ENCODE measurements at places on chromosomes 12 and 14.

DNA sequence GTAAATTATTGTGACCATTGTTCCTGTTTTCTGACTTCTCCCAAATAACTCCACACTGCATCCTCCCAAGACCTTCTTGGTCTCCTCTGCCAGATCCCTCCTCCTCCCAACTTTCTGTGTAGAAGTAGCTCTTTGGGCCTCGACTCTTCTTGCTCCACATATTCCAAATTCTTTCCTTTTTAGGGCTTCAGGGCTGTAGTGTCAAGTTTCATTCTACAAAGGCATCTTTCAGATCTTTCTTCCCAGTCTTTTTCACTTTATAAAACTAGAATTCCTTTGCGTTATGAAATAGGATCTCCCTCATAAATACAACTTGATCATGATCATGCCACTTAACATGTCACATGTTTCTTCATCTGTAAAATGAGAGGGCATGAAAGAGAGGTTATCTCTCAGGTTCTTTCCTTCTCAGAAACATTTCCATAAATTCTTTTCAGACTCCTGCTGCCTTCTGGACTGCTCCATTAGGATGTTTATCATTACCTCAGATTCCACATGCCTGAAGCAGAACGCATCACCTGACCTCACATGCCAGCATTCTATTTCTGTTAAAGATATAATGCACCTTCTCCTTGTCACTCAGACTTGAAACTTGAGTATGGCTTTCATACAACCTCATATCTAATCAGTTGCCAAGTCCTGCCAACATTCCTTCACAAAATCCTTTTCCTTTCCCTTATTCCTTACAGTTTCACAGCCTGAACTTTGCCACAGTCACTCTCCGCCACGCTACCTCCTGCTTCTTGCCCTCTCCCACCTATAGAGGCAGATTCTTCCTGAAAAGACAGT lies 8.5 kb downstream of the SLC38A1 start:
- peaks cover 24% of the 10 kb centered on the region for H3K4me1 ChIP-seq
- H3K27me3 ChIP-seq, result no peaks in the 10 kb centered on the region
- peaks cover 40% of the 10 kb centered on the region for H3K36me3 ChIP-seq
- H3K4me3 ChIP-seq, result no peak overlapping the region
- H3K27ac ChIP-seq, result no peak overlapping the region
- no peak for DNase-seq

DNA sequence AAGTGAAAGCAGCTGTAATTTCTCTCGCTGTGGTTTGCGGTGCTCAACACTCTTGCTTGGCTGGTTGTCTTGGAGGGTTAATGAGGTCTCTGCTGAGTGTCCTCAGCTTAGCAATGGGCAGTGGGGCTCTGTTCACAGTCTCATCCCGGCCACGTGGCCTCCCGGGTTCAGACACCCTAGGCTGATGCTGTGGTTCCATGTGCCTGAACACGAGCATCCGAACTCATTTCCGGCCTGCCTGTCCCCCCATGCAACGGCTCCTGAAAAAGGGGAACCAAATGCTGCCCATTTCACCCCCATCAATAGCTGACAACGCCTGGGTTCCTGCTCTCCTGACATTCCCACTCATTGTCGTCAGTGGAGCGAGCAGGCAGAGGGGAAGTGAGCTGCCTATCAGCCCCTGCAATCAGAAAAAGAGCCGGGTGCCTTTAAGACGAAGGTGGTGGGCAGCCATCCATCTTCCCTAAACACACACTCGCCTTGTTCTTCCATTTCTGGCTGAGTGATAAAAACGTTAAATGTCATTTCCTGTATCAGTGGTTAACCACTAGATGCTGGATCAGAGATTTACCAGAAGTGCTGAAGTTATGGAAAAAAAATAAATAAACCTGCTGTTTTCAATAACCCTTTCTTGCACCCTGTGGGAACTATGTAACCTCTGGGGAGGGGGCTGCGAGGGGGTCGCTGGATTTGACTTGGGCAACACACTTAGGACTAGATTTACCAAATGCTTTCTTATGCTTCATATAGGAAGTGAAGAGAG lies 60.3 kb upstream of the BCL2L14 start:
- peak; percentile 67 for DNase-seq
- H3K27ac ChIP-seq, result peak overlapping the region; percentile 96
- no peaks in the 10 kb centered on the region for H3K27me3 ChIP-seq
- H3K4me3 ChIP-seq, result peak overlapping the region; percentile 66

GRCh38 chr14:70770490-70770889 lies 38.8 kb downstream of the MAP3K9 start:
- no peaks in the 10 kb centered on the region for H3K36me3 ChIP-seq
- no peak overlapping the region for H3K4me3 ChIP-seq
- H3K27me3 ChIP-seq, result no peaks in the 10 kb centered on the region
- H3K27ac ChIP-seq, result no peak overlapping the region
- DNase-seq, result no peak

DNA sequence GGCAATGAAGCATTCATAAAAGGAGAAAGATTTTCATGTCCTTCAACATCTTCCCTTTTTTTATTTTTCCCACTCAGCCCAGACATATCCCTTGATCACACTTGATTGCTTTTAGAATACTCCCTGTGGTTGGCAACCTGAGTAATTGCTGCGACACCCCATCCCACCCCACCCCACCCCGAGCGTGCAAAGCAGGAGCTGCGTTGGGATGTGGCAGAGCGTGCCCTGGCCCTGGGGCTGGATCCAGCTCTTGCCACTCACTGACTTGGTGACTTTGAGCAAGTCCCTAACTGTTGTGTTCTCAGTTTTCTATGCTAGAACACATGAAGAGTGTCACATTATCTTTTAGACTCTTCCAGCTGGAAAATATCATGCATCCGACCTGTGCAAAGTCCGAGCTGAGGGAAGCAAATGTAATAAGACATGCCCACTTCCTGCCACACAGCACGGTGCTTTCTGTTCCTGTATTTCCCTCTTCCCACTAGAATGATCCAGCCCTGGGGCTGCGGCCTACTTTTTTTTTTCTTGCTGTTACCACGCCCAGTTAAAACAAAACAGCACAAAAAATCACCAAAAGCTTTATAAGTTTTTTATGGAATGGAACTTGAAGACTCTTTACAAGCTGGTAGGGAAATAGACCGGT lies 4.0 kb downstream of the ASCL4 start:
- DNase-seq, result no peak
- peaks cover 21% of the 10 kb centered on the region for H3K4me1 ChIP-seq
- peaks cover 63% of the 10 kb centered on the region for H3K27me3 ChIP-seq
- no peak overlapping the region for H3K27ac ChIP-seq

DNA sequence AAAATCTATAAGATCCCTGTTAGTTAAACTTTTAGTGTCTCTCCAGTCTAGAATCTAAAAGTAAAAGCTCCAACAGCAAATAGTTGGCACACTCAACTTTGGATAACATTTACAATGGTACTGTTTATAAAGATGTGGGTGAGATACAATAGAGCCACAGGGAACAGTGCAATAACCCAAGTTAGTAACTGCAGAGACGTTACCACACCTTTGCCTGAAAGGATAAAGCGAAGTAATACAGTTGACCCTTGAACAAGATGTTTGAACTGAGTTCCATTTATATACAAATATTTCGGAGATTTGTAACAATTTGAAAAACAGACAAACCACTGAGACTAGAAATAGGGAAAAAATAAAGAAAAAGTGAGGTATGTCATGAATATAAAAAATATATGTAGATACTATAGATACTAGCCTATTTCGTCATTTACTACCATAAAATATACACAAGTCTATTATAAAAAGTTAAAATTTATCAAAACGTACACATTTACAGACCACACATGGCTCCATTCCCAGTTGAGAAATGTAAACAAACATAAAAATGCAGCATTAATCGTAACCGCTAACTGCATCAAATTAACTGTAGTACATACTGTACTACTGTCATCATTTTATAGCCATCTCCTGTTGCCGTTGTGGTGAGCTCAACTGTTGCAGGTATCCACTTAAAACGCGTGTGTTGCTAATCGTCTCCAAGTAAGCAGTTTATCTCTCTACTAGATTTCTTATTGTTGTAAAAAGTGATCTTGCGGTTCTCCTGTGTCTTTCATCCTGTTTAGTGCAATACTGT lies 56.5 kb upstream of the HIF1A start:
- peaks cover 20% of the 10 kb centered on the region for H3K4me1 ChIP-seq
- H3K36me3 ChIP-seq, result peaks cover 2% of the 10 kb centered on the region
- H3K27me3 ChIP-seq, result no peaks in the 10 kb centered on the region
- no peak for DNase-seq

DNA sequence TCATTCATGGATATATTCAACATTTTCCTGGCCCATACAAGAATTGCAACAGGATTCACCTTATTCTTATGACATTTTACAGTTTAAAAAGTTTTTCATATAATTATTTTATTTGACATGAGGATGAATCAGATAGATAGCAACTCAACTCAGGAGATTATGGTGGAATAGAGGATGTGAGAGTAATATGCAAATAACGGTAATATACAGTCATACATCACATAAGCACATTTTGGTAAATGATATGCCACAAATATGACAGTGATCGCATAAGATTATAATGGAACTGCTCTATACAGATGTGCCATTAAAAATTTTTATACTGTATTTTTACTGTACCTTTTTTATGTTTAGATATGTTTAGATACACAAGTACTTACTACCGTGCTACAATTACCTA lies 24.1 kb upstream of the CRADD start:
- no peak overlapping the region for H3K27ac ChIP-seq
- H3K4me3 ChIP-seq, result no peak overlapping the region
- no peaks in the 10 kb centered on the region for H3K36me3 ChIP-seq
